ENCODE measurements at places on chromosomes 6 and 20.

DNA sequence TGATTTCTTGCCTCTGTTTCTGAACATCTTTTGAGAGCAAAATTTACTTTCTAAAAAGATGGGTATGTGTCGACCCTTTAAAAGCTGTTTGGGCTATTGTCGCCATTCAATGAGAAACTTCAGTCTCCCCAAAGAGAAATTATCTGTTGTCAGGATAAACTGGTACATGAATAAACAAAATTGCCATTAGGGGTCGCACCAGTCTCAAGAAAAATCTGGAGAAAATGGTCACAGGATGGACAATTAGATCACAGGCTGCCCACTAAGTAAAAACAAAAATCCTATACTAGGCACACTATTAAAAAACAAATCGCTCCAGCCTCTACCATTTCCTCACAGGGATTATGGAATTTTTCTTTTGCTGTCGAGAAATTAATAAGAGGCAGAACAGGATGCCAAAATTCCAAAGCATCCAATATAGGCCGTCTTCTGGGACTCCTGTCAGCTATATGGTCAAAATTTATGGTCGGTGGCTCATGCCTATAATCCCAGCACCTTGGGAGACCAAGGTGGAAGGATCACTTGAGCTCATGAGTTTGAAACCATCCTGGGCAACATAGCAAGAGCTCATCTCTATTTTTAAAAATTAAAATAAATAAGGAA is 5.5 kb upstream of the HLA-E start:
- no peak for DNase-seq

GRCh38 chr20:20321134-20321533 is 46.8 kb upstream of the INSM1 start:
- no peak for DNase-seq

DNA sequence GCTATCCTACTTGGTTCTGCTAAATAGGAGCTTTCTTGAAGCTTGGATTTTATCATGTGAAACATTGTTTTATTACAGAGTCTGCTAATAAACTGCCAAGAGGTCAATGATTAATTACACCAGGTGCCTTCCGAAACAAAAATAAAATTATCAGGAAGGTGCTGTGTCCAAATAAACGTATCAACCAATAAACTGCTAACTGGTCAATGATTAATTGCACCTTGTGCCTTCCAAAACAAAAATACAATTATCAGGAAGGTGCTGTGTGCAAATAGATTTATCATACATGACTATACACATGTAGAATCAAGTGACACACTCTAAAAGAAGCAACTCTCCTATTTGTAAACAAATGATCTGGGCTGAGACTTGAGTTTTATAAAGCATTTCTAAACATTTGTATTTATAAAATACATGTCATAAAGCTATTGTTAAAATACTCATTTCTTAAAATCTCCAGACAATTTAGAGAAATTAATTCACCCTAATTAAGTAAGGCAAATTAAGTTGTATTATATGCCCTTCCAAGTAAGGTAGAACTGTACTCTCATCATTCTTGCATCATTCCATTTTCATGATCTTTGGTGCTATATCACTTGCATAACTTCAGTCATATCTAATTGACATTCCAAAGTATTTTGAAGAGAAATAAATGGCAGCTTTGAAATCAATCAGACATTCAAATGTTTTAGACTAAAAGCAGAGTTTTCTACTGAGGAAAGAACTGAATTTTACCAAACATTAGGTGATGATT is 26.8 kb downstream of the SPTLC3 start:
- DNase-seq: no peak

GRCh38 chr6:21438237-21438985 is 155.1 kb upstream of the SOX4 start:
- peak; percentile 54 for DNase-seq

DNA sequence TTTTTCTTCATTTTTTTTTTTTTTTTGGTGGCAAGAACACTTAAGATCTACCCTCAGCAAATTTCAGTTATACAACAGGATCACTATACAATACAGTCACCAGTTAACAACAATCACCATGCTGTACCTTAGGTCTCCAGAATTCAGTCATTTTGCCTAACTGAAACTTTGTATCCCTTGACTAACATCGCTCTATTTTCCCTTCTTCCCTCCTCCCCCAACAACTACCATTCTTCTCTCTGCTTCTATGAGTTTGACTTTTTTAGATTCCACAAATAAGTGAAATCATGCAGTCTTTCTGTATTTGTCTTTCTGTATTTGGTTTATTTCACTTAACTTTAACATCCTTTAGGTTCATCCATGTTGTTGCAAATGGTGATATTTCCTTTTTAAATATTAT is 42.4 kb upstream of the DOK5 start:
- no peak for DNase-seq

DNA sequence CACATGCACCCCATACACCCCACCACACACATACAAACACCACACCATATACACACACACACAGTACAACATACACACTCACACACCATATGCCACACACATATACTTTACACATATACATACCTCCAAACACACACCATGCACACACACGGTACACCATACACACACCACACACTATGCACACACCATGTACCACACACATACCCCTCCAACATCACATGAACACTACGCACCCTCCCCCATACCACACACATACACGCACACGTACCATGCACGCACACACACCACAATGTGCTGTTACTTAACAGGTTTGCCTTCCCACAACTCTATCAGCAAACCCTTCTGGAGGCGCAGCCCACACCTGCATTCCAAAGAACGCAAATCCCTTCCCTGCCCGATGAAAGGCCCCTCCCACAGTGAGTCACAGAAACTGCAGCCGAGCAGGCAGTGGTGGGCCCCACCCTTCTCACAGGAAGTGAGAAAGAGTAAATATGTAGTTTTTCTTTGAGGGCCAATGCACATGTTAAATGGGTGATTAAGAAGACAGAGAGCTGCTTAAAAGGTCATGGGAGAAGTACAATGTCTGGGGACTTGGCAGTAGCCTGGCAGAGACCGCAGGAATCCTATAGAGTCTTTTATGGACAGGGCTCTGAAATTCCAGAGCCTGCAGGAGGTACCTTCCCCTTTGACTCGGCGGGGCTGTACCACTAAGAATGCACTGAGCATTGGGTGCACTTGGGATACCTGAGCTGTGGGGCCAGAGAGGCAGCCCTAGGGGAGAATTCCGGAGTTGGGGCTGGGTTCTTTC is 34.1 kb upstream of the EZR start:
- peak; percentile 58 for DNase-seq

- DNase-seq: no peak
Measured at GRCh38 chr6:118770112-118770788, 118.9 kb upstream of the CEP85L start.

Measured in GM19239 (cell line).